Astrocyte of the cerebellum (primary cell): ENCODE measurements at places on chromosomes 11 and 22.

- DNase-seq = no peak
Measured at GRCh38 chr22:50531546-50531961, 1.7 kb upstream of the TYMP start.

- DNase-seq = no peak
Measured at GRCh38 chr11:112558691-112559090, 298.0 kb upstream of the PLET1 start.

GRCh38 chr11:59676205-59676604 lies 7.4 kb upstream of the PATL1 start:
- DNase-seq = no peak

DNA sequence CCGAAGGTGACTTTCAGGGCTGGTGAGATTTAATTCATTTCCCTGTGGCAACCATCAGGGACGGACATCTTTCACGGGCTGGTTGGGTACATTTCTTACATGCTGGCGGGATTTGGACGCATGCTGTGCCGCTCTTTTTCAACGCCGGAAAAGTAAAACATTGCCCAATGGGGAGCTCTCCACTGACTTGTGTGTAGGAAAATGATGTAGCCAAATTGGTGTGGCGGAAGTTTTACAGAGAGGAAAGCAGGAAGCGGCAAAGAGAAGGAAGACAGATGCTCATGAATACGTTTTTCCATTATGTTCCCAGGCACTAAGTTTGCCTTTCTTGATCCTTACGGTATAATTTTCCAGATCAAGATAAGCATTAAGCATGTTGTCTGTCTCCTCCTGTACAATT lies 375.8 kb downstream of the NTM start:
- DNase-seq = no peak

GRCh38 chr11:117179048-117179999 lies 781 bp downstream of the SIDT2 start:
- DNase-seq = peak; percentile 64

GRCh38 chr22:32106930-32107329 lies 52.2 kb downstream of the C22orf42 start:
- peak; percentile 5 for DNase-seq

DNA sequence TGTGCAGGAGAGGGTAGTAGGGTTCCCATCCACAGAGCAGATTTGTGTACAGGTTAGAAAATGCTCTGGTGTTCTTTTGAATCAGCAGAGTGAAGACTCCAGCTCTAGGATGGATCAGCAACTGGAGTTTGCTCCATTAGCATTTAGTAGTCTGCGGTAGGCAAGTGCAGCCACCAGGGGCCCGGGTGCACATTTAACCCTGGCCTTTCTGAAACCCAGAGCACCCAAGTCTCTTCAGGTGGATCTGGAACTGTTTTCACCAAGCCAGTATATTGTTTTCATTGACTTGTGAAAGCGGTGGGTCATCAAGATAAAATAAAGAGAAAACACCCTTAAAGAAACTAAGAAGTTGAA lies 100.8 kb upstream of the CLPB start:
- DNase-seq = no peak

DNA sequence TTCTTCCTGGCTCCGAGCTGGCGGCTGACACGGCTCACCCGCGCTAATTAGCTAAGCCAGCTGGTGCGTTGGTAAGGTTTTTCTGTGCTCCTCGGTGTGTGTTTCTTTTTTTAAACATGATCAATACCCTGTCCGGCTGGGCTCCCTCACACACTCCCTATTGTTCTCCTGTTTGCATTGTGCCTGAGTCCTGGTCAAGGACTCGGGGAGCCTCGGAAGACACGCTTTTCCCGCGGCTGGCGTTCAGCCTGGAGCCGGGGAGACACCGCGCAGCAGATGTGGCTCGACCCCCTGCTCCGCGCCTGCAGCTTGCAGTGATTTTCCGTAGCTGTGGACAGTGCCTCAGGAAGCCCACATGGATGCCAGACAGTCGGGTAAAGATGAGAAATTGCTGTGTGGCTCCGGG lies 454.9 kb upstream of the CADM1 start:
- DNase-seq = no peak

GRCh38 chr11:10272132-10272531 lies 21.9 kb downstream of the SBF2 start:
- DNase-seq = no peak

DNA sequence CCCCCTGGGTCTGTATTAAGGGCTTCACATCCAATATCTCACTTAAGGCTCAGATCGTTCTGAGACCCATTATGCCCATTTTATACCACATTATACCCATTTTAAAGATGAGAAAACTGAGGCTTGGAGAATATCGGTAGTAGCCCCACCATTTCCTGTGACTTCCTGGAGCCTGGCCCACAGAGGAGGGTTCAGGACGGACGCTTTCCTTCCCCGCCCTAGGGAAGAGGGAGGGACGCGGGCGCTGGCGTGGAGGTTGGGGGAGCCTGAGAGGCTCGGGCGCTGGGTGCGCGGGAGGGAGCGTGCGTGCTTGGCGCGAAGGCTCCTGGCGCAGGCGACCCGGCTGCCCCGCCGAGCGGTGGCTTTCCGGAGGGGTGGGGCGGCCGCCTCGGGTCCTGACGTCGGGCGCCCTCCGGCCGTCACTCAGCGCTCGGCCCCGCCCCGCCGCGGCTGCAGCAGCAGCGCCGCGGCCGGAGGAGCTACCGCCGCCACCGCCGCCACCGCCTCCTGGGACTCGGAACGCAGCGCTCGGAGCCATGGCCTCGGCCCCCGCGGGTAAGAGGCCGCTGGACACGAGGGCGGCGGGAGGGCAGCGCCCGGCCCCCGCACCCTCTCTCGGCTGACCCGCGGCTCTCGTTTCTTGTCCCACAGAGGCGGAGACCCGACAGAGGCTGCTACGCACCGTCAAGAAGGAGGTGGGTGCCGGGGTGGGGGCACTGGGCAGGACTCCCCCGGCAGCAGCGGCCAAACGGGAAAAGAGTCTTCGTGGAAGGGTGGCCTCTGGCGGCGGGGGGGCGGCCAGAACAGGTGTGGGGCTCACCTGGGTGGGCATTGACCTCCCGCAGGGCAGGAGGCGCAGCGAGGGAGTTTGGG lies at the start of gene SGSM1:
SGSM1 (plus strand) TSS at position 422 of the 873 bp plus-strand sequence; CDS start at position 537, 115 bp downstream.
- no peak for DNase-seq

DNA sequence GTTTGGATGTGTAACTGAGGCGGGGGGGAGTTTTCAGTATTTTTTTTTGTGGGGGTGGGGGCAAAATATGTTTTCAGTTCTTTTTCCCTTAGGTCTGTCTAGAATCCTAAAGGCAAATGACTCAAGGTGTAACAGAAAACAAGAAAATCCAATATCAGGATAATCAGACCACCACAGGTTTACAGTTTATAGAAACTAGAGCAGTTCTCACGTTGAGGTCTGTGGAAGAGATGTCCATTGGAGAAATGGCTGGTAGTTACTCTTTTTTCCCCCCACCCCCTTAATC lies 2.3 kb downstream of the MALAT1 start:
- DNase-seq = no peak

DNA sequence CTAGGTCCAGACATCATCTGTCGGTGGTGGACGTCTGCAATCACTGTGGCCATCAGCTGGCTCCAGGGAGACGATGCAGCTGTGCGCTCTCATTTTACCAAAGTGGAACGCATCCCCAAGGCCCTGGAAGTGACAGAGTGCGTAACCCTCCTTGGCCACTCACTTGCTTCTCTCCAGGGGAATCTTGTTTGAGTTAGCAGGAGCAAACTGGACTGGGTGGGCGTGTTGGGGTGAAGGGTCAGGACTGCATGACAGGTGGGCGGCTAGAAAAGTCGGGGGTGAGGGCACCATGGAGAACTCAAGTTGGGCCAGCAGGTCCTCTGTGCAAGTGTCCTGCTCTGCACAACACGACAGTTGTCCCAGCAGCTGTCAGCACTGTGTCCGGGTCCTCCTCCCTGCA lies 16.2 kb downstream of the SHISA8 start:
- no peak for DNase-seq

- peak; percentile 8 for DNase-seq
Measured at GRCh38 chr11:56932572-56933220, 56.0 kb upstream of the OR5AK2 start.
